ENCODE measurements at places on chromosomes 12 and 14.

DNA sequence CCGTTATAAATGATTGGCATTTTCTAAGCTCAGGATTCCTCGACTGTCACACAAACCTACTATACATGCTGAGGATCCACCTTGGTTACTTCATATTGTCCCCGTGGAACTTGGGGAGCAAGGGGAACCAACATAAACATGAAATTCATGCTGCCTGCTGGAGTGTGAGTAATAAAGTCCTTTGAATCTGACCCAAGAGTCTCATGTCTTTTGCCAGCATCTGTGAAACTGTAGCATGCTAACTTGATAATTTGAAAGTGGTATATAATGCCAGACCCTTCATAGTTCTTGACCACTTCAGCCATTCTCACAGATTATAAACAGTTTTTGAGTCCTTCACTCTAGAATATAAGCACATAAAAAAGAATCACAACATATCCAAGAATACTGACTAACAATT lies 17.1 kb downstream of the SLC35F4 start:
- no peak for DNase-seq

DNA sequence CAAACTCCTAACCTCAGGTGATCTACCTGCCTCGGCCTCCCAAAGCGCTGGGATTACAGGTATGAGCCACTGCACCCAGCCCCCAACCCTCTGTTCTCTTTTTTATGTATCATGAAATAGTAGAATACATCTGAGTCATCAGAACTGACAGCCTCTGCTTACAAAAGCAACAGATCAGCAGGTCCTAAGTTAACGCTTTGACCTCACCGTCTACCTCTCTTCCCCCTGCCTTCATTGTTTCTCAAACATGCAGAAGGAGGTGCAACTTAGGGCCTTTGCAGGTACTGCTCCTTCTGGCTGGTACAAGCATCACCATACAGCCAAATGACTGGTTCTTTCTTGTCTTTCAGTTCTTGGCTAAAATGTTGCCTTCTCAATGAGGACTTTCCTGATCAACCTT lies 249.2 kb downstream of the PAWR start:
- no peak for DNase-seq

- no peak for DNase-seq
These were observed 16.3 kb upstream of the SLCO1A2 start for GRCh38 chr12:21350975-21351374.

- DNase-seq, result no peak
These were observed 734.8 kb downstream of the DIO2 start for GRCh38 chr14:79476552-79476951.

DNA sequence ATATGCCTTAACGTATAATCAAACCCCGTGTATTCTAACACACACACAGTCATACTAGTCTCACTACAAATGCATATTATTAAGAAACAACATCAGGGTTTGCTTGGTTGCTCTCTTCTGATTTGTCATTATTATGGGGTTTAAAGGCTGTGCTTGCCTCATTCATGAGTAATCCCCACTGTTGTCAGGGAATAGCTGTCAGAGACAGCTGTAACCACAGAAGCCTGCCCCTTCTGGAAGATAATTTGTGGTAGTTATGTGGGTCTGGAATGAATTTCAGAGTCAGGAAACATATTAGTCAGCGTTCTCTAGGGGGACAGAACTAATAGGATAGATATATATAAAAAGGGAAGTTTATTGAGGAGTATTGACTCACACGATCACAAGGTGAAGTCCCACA lies 456.9 kb upstream of the TMEM132C start:
- DNase-seq, result no peak
